Substantia nigra (tissue), 51 donors: ENCODE measurements at places on chromosomes 6 and 20.

- no peak for DNase-seq
Observed at GRCh38 chr6:81900616-81901015, 148.1 kb upstream of the TENT5A start.

DNA sequence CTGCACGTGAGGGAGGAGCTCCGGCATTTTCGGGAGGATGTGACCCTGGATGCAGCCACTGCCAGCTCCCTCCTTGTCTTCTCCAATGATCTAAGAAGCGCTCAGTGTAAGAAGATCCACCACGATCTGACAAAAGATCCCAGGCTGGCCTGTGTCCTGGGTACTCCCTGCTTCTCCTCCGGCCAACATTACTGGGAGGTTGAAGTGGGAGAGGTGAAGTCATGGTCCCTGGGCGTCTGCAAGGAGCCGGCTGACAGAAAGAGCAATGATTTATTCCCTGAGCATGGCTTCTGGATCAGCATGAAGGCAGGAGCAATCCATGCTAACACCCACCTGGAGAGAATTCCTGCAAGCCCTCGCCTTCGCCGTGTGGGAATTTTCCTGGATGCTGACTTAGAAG is 2.8 kb downstream of the RFPL4B start:
- no peak for DNase-seq

- no peak for DNase-seq
Observed at GRCh38 chr6:113190170-113190569, 667.0 kb upstream of the MARCKS start.

- DNase-seq, result no peak
Observed at GRCh38 chr20:53888510-53888909, 181.9 kb downstream of the BCAS1 start.

GRCh38 chr20:38805502-38805957 is at the start of gene PPP1R16B:
Gene PPP1R16B, plus strand, starts transcription at chr20:38805697. Its CDS starts 30,229 bp downstream, at chr20:38835926.
- DNase-seq, result peak; percentile 48

- DNase-seq, result no peak
Observed at GRCh38 chr6:78483553-78484197, 383.7 kb upstream of the IRAK1BP1 start.

DNA sequence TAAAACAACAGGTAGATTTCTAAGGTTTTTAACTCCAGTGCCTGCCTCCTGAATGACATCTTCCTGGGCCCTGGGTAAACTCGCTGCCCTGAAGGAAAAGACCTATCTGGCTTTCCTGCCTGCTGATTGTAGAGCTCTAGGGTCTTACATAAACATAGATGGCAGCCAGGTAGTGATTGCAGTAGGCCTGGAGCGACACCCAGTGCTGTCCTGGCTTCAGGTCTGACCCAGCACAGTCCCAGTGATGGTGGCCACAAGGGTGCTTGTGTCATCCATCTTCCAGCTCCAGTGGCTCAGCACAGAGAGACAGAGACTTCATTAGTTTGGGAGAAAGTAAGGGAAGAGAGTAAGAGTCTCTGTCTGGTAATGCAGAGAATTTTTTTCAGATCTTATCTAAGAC is 542.9 kb upstream of the IMPG1 start:
- no peak for DNase-seq

DNA sequence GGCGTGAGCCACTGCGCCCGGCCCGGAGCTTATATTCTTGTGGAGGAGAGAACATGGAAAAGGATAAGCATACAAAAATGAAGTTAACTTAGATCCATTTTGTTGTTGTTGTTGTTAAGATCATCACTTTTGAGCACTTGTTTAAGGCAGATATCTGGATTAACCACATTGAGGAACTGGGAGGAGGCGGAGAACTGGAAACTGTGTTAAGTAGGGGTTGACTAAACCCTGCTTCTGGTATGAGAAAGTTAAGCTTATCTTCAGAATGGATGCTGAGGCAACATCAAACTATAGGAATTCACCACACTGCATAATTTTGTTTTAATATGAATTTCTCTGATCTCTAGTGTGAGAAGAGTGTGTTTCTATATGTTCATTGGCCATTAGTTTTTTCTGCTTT is 57.6 kb downstream of the GCNT2 start:
- DNase-seq, result no peak

- DNase-seq, result no peak
Observed at GRCh38 chr20:47127999-47128398, 228.5 kb downstream of the ZMYND8 start.

DNA sequence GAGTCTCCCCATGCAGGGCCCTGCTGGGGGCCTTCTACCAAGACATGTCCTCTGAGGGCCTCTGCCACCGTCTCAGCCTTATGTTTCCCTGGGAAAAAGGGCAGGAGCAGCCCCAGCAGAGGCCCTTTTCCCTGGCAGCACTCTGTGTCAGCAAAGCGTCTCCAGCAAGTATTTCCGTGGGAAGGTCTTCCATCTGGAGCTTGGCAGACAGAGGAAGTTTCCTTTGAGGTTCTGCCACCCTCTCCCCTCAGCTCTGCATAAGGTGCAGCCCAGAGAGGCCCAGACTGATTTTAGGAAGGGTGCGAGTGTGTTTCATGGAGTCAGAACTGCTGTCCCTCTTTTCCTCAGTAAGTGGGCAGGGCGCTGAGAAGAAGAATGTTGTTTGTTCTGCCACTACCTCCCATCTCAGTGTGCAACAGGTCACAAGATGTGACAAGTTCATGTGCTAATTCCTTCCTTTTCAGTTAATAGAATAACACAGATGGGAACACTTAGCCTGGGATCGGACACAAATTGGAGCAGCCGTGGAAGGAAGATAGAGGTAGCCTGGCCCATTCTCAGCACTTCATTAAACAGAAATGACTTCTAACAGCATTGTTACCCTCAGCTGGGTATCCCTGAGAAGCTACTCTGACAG is 784.4 kb downstream of the MAFB start:
- DNase-seq, result no peak

GRCh38 chr6:93675856-93676417 is 256.6 kb upstream of the EPHA7 start:
- no peak for DNase-seq

- no peak for DNase-seq
Observed at GRCh38 chr20:63498960-63499337, at the start of gene EEF1A2. Gene EEF1A2, minus strand, starts transcription at chr20:63499083. Its CDS starts 1,320 bp downstream, at chr20:63497763.

GRCh38 chr6:35787266-35788218 is 6.7 kb downstream of the CLPSL1 start:
- DNase-seq, result no peak

- no peak for DNase-seq
Observed at GRCh38 chr6:104700371-104701185, 159.1 kb downstream of the HACE1 start.

DNA sequence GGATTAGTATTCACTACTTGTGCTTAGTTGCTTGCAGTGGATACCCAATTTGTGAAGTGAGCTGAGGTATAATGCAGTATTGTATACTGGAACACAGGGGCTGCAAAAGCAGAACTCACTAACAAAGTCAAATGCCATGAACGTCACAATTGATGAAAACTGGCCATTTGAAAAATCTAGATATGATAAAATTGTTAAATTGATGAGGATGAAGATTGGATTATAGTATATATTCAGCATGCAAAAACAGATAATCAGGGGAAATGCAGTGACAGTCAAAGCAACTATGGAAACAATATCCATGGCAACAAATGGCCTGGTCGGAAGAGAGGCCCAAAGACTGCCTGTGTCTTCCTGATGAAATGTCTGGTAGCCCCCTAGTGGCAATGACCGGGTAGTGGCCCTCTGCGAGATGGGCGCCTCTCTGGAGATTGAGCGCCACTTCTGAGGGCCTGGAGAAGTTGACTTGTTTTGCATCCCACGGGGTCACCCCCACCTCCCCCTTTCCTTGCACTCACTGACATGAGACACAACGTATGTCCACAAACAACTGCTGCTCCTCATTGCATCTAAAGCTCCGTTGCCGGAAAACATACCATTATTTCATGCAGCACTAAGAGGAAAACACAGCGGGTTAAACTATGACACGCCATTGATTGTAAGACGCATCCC is 43.6 kb downstream of the C6orf15 start:
- peak; percentile 85 for DNase-seq

GRCh38 chr6:152981989-152982903 is 595 bp downstream of the FBXO5 start:
- no peak for DNase-seq

- DNase-seq, result peak; percentile 72
Observed at GRCh38 chr6:31399589-31400466, 3.6 kb upstream of the MICA start.

DNA sequence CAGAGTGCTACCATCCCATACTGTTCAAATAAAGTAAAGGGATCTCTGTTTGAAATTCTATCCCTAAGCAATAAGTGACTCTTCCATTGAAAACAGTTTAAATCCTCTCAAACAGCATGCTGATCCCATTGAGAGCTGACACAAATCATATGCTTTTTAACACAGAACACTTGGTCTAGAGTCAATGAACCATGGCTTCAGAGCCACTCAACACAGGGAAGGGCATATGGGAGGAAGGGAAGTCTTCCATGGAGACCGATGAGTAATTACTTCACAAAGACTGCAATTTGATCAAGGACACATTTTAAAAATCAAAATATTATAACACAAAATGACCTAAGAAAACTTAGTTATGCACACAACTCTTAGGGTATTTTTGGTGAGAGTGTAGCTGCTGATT is 1073.0 kb upstream of the MAP3K7 start:
- DNase-seq, result no peak

DNA sequence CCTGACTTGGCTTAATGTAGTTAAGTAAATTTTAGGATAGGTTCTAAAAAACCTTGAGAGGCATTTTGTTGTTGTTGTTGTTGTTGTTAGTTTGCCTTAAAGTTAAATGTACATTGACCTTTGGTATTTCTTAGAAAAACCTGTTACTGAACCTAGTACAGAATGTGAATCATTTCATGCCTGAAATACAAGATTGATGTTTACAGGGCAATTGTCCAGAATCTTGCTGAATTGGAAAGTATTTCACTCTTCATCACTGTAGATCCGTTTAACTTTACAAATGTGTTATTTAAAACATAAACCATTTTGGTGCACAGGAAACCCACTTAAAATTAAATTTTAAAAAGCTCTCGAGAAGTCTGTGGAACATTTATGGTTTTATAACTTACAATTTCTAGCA is 75.0 kb downstream of the CEP57L1 start:
- no peak for DNase-seq

GRCh38 chr6:161389756-161390155 is 115.9 kb upstream of the AGPAT4 start:
- no peak for DNase-seq

- DNase-seq, result no peak
Observed at GRCh38 chr6:33622456-33623431, 1.6 kb downstream of the ITPR3 start.

DNA sequence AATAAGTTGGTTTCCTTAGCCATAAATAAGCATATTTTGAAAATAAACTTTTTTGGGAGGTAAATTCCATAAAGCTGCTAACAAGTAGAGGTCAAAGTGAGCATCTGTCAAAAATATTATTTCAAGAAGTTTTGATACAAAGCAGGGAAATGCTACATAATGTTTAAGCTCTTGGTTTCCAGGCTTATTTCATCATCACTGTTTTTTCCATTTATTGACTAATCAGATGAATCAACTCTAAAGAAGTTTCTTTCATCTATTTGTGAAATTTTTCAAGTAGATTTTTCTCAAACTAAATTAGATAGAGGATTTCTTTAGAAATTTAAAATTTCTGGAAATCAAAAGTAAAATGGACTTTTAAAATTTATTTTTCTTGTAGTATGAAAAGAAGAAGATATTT is 89.5 kb upstream of the TBX18 start:
- DNase-seq, result no peak

GRCh38 chr6:142705054-142705453 is 239.9 kb downstream of the HIVEP2 start:
- no peak for DNase-seq

DNA sequence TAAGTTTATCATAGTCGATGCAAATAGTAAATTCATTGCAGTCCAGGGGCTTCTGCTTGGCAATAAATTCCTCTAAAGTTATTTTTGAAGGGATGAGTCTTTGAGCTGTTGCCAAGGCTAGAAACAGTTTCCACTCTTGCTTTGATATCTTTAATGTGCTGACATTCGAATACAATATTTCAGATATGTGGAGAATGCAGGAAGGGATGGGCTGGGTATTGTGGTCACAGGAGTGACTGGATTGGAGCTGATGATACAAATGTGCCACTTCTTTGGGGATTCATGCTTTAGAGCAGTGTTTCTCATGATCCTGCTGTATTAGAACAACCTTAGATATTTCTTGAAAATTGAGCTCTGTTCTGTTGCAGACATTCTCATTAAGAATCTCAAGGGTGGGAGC is 139.0 kb downstream of the PRDM13 start:
- no peak for DNase-seq

- no peak for DNase-seq
Observed at GRCh38 chr6:110549277-110549676, 72.9 kb upstream of the SLC22A16 start.

GRCh38 chr6:130872250-130873095 is 45.3 kb downstream of the SMLR1 start:
- DNase-seq, result peak; percentile 8

DNA sequence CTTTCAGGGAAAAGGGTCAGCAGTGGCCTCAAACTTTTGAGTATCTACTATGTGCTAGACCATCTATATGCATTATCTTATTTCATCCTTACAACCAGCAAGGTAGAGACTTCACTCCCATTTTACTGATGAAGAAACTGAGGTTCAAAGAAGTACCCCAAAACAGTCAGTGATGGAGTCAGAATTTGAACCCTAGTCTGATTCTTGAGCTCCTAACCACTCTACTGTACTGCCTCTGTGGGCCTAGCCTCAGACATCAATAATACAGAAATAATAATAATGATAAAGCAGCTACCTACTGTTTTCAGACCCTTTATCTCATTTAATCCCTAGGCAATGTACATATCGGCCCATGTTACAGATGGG is 8.4 kb downstream of the ADA start:
- DNase-seq, result no peak

- no peak for DNase-seq
Observed at GRCh38 chr6:70668499-70668812, 773 bp downstream of the SMAP1 start.
